ENCODE measurements at places on chromosomes 13 and 19. TPM values are rescaled to one million over a fixed set of nuclear protein-coding genes. Genes with fewer than 3 reads are reported as not detected.

DNA sequence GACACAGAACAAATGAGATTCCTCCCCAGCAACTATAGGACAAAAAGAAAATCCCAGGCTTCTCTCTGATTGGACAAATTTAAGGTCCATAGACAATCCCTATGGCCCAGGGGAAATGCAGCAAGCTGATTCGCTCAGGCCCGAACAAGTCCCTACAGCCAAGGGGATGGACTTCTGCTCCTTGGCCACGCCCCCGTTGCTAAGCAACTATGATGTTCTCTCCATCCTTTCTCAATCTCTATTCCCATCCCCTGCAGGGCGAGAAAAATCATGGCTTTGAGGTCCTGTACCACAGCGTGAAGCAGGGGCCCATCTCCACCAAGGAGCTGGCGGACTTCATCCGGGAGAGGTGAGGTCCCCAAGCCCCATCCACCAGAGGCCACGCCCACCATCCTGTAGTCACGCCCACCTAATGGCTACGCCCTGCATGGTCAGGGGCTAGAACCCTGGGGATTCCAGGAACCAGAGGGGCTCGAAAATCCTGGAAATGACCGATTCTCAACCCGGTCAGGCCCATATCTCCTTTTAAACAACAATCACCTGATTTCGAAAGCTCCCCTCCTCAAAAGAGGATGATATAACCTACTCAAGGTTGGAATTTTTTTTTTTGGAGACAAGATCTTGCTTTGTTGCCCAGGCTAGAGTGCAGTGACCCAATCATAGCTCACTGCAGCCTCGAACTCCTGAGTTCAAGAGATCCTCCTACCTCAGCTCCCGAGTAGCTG is 11.4 kb downstream of the FCHO1 start:
- no peak for DNase-seq

DNA sequence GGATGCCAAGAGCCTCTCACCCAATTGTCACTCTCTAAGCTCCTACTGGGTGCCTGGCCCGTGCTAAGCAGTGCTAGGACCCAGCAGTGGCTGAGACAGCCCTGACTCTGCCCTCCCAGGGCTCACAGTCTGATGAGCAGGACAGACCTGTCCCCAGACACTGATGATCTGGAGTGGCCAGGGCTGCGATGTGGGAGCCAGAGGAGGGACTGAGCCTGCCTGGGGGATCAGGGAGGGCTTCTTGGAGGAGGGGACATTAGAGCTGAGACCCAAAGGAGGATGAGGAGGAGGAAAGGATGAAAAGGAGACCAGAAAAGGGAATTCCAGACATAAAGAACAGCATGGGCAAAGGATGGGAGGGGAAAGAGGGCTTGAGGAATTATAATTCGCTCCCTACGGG is 6.6 kb downstream of the ERCC1 start:
- DNase-seq: no peak

GRCh38 chr19:48396016-48396823 is 2.8 kb downstream of the GRIN2D start:
- no peak for DNase-seq

DNA sequence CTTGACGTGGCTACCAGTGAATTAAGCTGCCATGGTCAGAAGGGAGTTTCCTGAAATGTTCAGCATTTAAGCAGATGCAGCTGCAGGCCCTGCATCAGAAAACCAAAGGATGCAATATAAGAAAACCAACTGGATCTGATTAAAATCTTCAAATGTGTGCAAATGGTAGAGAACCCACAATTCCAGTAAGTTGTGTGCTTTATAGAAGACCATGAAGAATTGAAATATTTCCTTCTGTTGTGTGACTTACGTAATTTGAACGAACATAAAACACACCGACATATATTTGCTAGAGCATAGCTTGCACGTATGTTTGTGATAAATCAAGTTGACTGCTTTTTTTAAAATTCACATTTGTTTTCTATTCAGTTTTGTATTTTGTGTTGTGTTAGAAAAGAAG is 191.4 kb downstream of the COL4A1 start:
- no peak for DNase-seq

DNA sequence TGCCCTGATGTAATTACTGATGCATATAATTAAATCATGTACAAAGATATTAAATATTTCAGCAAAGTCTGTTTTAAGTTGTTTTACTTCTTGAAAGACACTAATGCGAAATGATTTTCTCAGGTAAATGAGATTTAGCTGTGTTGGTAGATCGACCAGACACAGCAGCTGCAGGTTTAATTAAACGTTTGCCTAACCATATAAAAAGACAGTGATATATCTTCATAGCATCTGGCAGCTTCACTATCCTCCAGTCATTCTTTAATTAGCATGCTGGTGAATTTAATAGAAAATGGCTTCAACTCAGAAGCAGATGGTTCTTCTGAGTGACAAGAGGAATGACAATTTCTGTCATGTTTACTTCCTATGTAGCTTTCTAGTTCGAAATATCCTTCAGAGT is 69.3 kb downstream of the NHLRC3 start:
- no peak for DNase-seq

- peak; percentile 26 for DNase-seq
These were observed 59.7 kb downstream of the SPATA13 start for GRCh38 chr13:24220086-24220703.

- no peak for DNase-seq
These were observed 78.3 kb downstream of the TSHZ3 start for GRCh38 chr19:31270897-31271296.

DNA sequence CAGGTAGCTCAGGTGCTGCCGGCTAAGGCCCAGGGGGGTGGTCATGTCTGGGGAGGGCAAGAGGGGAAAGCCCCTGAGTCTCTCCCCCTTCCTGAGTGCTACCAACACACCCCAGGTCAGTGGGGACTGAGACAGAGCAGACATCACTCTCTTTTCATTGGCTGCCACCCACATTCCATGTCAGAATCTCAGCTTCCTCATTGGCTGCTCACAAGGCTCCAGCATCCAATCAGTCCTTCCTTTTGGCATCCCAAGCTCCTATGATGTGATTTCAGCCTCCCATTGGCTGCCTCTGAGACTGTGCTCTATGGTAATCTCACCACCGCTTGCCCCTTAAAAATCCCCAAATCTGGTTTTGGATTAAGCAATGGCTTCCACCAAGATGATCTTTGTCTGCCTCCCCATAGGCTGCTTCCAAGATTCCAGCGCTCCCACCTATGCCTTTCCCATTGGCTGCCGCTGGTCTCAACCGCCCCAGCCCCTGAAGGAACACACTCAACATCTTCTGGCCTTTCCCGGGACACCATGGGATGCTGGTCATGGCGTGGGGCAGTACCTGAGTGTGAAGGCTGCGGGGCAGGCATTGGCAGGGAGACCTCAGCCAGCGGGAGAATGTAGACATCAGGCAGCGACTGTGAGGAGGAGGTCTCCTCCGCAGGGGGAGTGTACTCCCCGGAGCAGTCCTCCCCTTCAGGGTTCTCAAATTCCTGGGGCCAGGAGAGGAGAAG is 2.0 kb downstream of the LMTK3 start:
- DNase-seq: no peak

GRCh38 chr19:10102787-10103236 is 334 bp upstream of the ANGPTL6 start:
- DNase-seq: no peak

DNA sequence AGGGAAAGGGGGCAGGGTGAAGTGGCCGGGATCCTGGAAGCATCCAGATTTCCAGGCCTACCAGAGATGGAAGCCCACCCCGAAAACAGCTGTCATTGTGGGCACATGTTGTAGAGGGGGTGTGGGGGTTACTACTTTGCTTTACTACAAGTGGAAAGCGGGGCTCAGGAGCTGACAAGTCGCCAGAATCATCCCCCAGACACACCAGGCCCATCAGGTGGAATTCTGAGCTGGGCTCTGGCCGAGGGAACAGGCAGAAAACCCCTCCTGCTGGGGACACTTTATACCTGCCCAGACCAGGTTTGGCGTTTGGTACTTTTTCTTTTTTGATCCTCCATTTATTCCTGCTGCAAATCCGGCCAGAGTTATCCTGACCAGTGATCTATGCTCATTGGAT is 3.8 kb downstream of the CDX2 start:
- DNase-seq: no peak

GRCh38 chr13:33244210-33244906 is 41.2 kb downstream of the STARD13 start:
- DNase-seq: no peak

- DNase-seq: no peak
These were observed 2.0 kb downstream of the FAM98C start for GRCh38 chr19:38404858-38405257.

- no peak for DNase-seq
These were observed 2.2 kb upstream of the TNFRSF19 start for GRCh38 chr13:23567906-23568460.

DNA sequence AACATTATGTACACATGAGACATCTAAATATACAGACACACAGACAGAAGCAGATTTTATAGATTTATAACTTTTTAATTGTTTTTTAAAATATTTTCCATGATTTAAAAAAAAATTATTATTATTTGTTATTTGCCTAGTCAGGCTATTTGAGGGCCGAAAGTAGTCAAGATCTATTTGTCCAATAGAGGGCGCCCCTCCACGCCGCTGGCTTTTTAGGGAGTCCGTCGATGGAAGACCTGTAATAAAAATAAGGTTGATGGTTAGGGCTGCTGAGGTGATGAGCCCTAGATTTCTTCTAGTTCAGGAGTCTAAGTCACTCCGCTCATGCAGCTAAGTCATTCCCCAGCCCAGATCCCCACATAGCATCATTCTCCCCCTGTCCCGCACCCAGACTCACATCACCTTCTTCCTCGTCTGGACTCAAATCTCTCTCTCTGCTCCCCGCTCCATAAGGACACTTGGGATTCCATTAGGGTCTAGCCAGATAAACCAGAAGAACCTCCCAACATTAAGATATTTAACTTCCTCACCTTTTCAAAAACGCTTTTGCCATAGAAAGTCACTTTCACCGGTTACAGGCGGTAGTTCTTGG is 33.9 kb upstream of the CEACAM21 start:
- peak; percentile 62 for DNase-seq

DNA sequence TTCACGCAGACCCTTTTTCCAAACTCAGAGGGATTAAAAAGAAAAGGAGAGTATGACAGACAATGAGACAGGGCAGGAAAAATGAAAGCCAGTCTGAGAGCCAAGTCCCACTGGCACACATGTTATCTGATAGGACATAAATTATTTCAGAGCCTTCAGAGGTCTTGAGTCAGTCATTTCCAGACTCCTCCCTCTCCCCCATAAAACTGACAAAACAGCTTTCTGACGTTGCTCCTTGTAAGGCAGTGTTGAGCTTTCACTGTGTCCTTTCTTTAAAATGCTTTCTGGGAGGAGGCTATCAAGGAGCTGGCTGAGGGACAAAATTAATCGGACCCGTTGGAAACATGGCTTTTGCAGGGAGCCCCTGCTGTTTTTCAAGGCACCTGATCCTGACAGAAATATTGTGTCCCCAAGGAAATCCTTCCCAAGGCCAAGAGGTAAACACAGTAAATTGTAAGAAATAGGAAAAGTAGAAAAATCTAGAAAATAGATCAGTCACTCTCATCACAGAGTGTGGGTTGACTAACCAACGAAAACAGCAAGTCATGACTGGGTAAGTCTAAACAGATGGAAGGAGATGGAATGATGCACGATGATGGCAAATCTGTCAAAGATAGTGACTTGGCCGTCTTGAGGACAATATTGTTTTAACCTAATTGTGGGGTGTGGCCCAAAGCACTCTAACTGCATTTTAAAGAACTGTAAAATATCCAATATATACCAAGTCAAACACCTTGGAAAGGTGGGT is 89.7 kb downstream of the DCT start:
- no peak for DNase-seq

DNA sequence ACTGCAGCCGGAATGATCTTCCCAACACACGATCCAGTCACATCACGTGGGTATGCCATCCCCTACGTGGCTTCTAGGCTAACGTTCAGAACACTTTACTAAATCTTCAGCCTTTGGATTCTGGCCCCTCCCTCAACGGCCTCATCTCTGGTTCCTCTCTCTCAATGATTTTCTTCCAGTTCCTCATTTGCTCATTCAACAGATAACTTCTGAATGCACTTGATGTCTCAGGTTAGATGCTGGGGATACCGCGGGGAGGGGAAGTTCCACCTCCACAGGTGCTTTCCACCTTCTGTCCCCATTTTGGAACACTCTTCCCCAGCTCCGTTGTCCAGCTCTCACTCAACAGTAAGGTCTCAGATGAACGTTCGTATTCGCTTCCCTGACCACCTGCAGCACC is 66.1 kb downstream of the ATP7B start:
- no peak for DNase-seq

- DNase-seq: no peak
These were observed 581 bp downstream of the CALR start for GRCh38 chr19:12938779-12939601.

DNA sequence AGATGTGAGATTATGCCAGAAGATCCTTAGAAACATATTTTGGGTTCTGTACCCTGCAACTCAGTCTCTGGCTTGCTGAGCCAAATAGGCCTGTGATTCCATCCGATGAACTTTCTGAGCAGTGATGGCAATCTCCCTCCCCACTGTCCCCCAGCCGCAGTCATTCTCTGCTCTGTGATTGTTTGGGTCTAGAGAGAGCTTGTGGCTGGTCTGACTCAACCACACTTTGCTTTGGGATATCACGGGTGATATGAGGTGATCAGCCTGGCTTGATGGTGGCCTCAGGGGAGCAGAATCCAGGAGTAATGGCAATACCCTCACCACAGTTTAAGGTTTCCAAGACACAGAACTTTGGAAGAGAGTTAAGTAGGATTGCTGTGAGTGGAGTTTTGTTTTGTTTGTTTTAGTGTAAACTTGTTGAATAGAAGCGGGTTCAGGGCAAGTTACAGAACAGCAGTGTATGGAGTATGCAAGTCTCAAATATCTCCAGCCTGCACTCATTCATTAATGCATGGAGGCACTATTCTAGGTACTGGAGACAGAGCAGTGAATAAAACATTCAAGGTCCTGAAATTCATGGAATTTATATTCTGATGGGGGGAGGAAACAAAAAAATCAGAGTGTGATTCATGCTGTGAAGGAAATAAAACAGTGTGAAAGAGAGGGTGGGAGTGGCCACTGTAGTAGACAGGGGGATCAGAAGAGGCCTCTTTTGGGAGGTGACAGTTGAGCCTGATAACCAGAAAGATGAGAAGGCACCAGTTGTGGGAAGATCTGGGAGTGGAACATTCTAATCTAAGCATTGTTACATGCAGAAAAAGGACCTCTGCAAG is 5.3 kb downstream of the SAMD4B start:
- DNase-seq: no peak

- no peak for DNase-seq
These were observed 2.5 kb downstream of the HDGFL2 start for GRCh38 chr19:4474514-4475022.

- no peak for DNase-seq
These were observed 15.0 kb downstream of the IGLON5 start for GRCh38 chr19:51326216-51327065.

The CDC42EP5 gene
- total RNA-seq: not detected

The LEUTX gene
- not detected for total RNA-seq

The COMP gene
- total RNA-seq: not detected

The ABCA7 gene
- 112 TPM for total RNA-seq

The ZNF154 gene
- total RNA-seq: 1.9 TPM

The SBSN gene
- not detected for total RNA-seq

The DDX39A gene
- 276 TPM for total RNA-seq

The SLC1A6 gene
- total RNA-seq: not detected

The PSG4 gene
- 0.44 TPM for total RNA-seq
